ENCODE measurements at places on chromosomes 4 and X.

GRCh38 chr4:129218360-129218759, 122.4 kb downstream of the C4orf33 start:
- no peak for DNase-seq

DNA sequence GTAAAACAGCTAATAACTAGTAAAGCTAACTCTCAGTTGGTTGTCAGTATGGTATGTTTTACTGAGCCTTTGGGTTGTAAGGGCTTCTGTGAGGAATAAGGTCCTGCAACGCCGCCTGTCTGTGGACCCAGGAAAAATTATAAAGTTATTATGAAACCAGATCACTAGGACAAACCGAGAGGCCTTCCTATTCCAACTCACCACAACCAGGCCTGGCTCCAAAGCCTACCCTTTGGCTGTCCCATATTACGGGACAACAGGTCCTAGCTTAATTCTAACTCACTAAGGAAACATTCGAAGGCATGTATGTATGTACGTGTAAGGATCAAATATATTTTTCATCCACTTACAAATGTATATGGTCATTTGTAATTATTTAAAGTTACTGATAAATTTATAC, 1.4 kb downstream of the ANKRD17 start:
- peak; percentile 66 for DNase-seq

DNA sequence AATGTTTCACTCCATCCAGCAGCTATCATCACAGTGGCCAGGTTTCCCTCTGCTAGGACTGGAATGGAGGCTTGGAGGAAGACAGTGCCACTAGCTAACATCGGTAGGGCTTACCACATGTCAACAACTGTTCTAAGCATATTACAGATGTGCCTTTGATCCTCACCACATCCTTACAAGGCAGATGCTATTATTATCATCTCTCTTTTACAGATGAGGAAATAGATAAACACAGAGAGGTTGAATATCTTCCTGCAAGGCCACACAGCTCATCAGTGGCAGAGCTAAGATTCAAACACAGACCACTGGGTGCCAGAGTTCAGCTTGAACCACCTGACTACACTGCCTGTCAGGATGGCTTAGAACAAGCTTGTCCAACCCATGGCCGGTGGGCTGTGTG, 47.4 kb downstream of the MAMLD1 start:
- no peak for DNase-seq

DNA sequence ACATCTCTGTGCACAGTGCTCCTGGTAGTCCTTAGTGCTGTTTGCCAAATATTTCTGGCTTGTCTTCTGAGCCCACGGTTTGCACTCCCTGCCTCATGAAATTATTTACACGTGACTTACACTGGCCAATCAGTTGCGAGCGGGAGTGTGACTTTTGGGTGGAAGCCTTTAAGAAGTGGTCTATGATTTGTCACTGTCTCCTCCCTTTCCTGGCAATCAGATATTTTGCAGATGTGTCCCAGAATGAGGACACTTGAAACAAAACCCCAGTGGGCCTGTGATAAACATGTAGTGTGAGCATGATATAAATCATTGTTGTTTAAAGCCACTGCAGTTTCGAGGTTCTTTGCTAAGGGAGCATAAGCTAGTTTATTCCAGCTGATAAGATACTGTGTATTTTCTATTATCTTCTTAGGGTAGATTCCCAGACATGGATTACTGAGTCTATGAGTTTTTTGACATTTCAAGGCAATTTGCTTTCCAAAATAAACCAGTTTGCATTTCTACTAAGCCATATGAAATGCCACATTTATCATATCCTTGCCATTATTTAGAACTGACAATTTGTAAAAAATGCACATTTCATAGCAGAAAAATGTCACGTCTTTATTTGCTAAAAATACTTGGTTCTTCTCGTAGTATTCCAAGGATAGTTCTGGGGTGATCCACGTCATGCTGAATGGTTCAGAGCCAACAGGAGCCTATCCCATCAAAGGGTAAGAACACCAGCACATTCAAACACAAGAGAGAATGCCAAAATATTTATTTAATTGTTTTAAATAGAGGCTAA, 12.0 kb downstream of the BST1 start:
- DNase-seq: no peak

DNA sequence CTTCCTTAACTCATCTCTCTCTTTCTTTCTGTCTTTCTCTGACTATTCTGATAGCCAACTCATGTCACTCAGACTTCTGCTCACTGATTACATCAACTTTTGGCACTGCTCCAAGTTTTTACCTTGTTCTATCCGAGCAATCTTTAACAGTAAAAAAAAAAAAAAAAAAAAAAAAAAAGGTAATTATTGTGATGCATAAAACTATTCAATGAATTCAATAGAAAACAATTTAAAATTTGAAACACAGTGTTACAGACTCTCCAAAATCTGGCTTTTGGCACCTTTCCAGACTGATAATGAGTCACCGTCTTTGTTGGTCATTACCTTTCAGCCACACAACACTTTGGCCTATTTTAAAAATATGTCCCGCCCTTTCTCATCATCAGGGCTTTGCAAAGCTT, 229.5 kb downstream of the GALNTL6 start:
- no peak for DNase-seq

DNA sequence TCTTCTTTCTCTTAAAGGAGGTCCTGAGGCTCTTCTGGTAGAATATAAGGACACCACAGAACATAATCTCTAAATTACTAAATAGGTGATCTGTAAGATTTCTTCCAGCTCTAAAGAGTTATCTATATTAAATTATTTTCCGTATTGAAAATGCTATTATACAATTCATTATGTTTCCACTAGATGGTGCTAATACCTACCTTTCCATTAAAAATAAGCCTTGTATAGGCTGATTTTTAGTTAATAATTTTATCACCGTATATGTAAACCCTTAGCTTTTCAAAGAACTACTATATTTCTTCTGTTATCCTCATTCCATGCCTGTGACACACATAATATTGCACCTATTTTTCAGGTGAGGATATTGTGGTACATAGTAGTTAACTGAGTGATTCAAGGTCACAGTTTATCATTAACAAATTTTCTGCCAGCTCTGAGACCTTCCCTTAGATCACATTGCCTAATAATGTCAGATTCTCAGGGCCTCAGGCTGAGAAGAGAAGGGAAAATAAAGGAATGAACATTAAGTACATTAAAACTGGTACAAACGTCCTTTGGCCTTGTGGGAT, 138.8 kb downstream of the TEX11 start:
- DNase-seq: no peak

DNA sequence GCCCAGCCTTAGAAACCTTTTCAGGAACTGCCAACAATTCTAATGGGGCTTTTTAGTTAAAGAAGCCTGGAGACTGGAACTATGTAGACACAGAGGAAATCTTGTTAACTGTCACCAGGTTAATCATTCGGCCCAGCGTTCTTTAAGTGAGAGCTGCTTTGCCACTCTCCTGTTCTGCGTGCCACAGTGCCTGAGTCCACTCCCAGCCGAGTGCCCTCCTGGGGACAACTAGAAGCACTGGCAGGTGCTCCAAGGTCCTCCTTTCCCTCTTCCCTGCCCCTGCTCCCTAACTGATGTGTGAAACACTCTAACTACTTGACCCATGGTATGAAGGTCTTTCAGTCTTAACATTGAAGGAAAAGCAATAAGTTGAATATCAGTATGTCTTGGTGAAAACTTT, 151.2 kb upstream of the TLL1 start:
- no peak for DNase-seq

- DNase-seq: no peak
Measured at GRCh38 chr4:111717921-111718320, 427.3 kb upstream of the FAM241A start.

DNA sequence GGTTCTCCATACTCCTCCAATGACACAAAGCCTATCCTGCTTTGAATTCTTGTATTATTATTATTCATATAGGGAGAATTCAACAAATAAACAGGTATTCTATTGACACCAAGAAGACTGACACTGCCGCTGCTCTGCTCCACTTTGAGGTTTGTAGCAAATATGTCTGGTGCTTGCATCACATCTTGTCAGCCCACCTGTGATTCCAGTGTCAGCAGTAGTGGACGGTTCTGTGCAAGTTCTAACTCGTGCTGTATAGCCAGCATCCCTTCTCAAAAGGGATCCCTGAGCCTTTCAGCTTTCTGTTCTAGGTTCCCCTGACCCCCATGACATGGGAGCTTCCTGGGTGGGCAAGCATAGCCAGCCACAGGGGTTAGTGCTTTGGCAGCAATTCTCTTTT, 296.0 kb upstream of the FTHL17 start:
- no peak for DNase-seq

- DNase-seq: no peak
Measured at GRCh38 chr4:112916868-112917267, 132.6 kb upstream of the ANK2 start.

- no peak for DNase-seq
Measured at GRCh38 chrX:112857478-112857878, 16.8 kb upstream of the AMOT start.

DNA sequence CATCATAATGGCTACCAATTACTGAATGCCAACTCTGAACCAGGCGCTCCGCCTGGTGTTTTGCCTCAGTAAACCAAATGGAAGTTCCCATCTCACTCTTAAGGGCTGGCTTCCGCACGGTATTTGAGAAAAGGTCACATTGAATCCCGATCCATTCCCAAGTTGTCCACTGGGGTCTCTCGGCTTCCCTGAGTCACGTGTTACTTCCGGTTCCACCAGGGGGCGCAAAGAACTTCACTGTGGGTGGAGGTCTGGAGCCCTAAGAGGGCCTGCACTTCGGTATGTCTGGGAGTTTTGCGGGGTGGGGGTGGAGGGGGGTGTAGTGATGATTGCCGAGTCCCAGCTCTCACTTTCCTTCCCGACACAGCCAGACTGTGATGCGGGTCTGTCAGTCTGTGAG, 13.4 kb upstream of the NHS start:
- no peak for DNase-seq

DNA sequence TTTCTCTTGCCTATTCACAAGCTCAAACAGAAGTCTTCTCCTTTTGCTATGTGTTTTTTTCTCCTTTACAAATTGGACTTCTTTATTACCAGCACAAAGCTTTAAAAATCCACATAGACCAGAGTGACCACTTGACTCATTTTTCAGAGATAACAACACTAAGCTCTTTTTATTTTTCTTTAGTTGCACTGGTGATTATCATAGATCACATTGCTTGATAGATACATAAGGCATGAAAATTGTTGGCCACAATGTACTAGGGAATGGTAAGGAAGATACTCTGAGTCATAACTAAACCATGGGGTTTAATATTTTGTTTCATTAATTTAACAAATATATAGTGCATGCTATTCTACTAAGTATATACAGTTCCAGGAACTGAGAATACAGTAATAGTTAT, 159.0 kb downstream of the GASK1B start:
- no peak for DNase-seq

DNA sequence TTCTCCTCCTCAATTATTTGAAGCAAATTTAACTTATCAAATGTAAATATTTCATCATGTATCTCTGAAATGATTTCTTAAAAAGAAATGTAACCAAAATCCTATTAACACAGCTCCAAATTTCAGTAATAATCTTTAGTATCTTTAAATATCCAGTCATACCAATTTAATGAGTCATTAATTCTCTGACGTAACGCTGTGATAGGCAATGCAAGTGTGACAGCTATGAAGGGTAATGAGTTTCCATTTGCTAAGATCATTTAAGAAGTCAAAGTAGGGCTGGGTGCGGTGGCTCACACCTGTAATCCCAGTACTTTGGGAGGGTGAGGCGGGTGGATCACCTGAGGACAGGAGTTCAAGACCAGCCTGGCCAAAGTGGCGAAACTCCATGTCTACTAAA, 15.6 kb downstream of the RPS3A start:
- no peak for DNase-seq

- no peak for DNase-seq
Measured at GRCh38 chr4:169314906-169315305, 44.1 kb upstream of the SH3RF1 start.

- DNase-seq: no peak
Measured at GRCh38 chr4:73540826-73541225, 59.3 kb downstream of the AFM start.

GRCh38 chrX:65667503-65668376, at the start of gene MSN:
TSS of gene MSN (plus strand) at chrX:65667654. CDS start at chrX:65667842, 188 bp downstream.
- DNase-seq: peak; percentile 81

- DNase-seq: no peak
Measured at GRCh38 chr4:73528171-73528570, 46.6 kb downstream of the AFM start.

DNA sequence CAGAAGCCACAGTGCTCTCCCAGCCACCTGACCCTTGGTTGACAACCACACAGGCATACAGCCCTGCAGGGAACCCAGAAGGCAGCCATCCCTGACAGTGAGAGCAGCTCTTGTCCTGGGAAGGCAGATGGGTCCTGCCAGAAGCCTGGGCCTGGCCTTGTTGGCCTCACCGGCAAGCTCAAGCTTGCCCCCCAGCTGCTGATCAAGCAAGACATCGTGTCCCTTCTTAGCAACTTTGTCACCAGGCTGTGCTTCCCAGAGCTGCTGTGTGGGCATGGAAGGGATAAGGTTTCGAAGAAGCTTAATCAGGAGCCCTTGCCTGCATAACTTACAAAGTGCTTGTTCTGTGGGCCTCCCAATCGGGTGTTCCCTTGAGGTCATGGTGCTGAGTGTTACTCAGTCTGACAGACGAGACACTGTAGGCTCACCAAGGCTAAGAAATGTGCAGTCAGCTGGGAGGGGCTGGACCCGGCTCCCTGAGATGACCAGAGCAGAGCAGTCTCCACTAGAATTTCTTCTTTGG, 6.8 kb upstream of the ABLIM2 start:
- DNase-seq: no peak

DNA sequence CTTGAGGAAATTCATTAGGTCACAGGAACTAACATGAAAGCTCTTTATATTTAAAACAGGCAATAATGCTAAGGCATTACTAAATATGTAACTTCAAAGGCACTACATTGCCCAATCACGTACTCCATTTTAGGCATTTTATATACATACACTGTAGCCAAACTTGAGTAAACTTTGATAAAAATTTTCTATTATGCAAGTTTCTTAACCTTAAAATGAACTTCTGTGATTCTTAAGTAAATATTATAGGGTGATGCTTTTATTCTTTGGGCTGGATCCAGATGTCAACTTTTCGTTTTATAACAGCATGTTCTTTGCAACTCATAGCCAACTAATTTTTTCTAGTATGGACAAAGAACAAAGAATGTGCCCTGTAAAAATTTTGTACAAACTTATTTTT, 28.3 kb upstream of the MAP9 start:
- no peak for DNase-seq

- no peak for DNase-seq
Measured at GRCh38 chrX:53695946-53696549, 9.5 kb upstream of the HUWE1 start.

- DNase-seq: no peak
Measured at GRCh38 chr4:40731792-40732245, 17.9 kb upstream of the NSUN7 start.

DNA sequence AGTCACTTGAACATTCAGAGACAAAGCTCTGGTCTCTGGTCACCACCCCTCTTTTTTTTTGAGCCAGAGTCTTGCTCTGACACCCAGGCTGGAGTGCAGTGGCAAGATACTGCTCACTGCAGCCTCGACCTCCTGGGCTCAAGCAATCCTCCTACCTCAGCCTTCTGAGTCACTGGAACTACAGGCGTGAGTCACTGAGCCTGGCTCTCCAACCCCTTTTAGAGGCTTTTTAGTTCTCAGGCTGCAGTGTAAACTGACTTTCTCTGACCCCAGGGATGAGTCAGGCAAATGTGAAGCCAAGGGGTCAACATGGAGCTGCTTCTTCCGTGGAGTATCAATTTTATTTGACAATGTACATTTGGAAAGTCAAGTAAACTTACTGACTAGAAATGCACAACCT, 229.2 kb downstream of the PTTG2 start:
- no peak for DNase-seq
